ENCODE measurements at places on chromosomes 7 and 10. TPM values are rescaled to one million over a fixed set of nuclear protein-coding genes. Genes with fewer than 3 reads are reported as not detected.

GRCh38 chr7:22782616-22783232, 39.9 kb downstream of the TOMM7 start:
- peak; percentile 84 for DNase-seq

DNA sequence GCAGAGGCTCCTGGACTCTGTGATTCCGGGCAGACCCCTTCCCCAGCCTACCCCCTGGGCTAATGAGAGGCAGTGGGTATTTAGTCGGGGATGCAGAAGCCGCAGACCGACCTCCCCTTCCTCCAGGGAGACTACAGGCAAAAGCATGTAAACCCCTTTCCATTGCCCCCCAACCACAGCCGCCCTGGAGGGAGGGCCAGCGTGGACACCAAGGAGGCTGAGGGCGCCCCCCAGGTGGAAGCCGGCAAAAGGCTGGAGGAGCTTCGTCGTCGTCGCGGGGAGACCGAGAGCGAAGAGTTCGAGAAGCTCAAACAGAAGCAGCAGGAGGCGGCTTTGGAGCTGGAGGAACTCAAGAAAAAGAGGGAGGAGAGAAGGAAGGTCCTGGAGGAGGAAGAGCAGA, 39.0 kb upstream of the AGBL3 start:
- DNase-seq = no peak

- no peak for DNase-seq
These were observed 5.6 kb upstream of the ASB4 start for GRCh38 chr7:95479992-95480624.

- DNase-seq = no peak
These were observed 455.6 kb downstream of the INHBA start for GRCh38 chr7:41247143-41247865.

FRAT1 gene
- 6.1 TPM for total RNA-seq

DNA sequence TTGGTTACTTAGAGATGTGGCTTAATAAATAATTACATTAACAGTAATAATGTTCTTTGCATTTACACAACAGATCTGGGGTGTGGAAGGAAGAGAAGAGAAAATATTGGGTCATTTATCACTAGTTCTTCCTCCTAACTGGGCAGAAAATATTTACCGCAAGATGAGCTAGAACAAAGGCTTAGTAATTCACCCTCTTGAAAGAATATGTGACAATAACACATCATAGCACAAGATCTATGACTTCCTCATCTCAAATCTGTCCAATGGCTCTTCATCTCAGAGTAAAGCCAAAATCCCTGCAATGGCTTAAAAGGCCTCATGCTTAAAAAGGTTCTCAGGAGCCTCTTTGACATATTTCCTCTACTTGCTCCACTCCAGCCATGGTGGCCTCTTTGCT, 178.6 kb downstream of the ZNF438 start:
- no peak for DNase-seq

DNA sequence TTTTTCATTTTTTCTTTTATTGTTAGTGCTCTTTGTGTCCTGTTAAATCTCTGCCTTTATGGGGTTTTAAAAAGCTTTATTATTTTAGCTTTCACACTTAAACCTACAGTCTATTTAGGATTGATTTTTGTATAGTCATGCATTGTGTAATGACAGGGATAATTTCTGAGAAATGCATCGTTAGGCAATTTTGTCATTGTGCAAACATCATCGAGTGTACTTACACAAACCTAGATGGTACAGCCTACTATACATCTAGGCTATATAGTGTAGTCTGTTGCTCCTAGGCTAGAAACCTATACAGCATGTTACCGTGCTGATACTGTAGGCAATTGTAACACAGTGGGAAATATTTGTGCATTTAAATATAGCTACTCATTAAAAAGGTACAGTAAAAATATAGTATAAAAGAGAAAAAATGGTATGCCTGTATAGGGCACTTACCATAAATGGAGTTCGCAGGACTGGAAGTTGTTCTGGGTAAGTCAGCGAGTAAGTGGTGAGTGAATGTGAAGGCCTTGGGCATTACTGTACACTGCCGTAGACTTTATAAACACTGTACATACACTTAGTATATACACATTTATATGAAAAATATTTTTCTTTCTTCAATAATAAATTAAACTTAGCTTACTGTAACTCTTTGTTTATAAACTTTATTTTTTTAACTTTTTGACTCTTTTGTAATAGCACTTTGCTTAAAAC, 16.0 kb downstream of the UBE2D1 start:
- DNase-seq = no peak
